Fibroblast of the aortic adventitia (primary cell): ENCODE measurements at places on chromosomes 7 and 10. TPM values are rescaled to one million over a fixed set of nuclear protein-coding genes. Genes with fewer than 3 reads are reported as not detected.

The BLOC1S2 gene
- total RNA-seq: 56.8 and 68.8 TPM in 2 replicates

The STEAP4 gene
- 1.8 and 2.1 TPM in 2 replicates for total RNA-seq

The MYPN gene
- total RNA-seq: 0.08 and 1.7 TPM in 2 replicates

The STEAP2 gene
- total RNA-seq: 16.0 and 28.4 TPM in 2 replicates

The ADIRF gene
- total RNA-seq: 37.8 and 48.4 TPM in 2 replicates

The RAMP3 gene
- not detected in 2 replicates for total RNA-seq

The EPO gene
- not detected in 2 replicates for total RNA-seq

The MSMB gene
- not detected in 2 replicates for total RNA-seq

The ODAD2 gene
- 0.18 and 0.57 TPM in 2 replicates for total RNA-seq

The GPR15LG gene
- not detected in 2 replicates for total RNA-seq

The NRCAM gene
- 2.3 and 5.4 TPM in 2 replicates for total RNA-seq

The SHH gene
- total RNA-seq: 0.36 TPM in 1 of 2 replicates, not detected in the other

The INSYN2A gene
- 0.27 TPM in 1 of 2 replicates, not detected in the other for total RNA-seq

The AGBL3 gene
- 0.41 and 2.9 TPM in 2 replicates for total RNA-seq

The CALML3 gene
- total RNA-seq: not detected in 2 replicates
